ENCODE measurements at places on chromosomes 5 and 9.

DNA sequence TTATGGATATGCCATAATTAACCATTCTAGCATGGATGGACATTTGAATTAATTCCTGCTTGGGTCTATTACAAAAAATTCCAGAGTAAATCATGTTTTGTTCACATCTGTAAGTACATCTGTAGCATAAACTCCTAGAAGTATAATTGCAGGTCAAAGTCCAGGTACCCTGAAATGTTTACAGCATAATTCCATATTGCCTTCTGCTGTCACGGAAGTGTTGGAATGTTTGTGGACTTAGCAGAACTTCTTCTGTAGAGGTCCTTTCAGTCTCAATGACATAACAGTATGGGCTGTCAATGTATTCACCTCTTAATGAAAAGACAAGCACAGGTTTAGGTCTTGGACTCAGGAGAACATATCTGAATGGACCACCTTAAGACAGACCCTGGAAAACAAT, 1.8 kb downstream of the FAM240B start:
- DNase-seq: no peak

DNA sequence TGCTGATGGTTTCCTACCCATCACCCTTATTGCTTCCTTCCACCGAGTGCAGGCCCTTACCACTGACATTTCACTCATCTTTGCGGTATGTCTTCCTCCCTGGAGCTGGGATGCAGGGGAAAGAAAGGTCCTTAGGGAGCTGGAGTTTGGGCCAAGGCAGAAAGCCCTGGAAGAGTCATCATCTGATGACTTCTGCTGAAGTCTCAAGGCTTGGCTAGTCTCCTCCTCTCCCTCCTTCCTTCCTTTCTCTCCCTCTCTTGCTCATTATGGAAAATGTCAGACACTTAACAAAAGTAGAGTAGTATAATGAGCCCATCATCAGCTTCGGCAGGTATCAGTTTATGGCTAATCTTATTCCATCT, 40.0 kb downstream of the LARP1 start:
- no peak for DNase-seq

DNA sequence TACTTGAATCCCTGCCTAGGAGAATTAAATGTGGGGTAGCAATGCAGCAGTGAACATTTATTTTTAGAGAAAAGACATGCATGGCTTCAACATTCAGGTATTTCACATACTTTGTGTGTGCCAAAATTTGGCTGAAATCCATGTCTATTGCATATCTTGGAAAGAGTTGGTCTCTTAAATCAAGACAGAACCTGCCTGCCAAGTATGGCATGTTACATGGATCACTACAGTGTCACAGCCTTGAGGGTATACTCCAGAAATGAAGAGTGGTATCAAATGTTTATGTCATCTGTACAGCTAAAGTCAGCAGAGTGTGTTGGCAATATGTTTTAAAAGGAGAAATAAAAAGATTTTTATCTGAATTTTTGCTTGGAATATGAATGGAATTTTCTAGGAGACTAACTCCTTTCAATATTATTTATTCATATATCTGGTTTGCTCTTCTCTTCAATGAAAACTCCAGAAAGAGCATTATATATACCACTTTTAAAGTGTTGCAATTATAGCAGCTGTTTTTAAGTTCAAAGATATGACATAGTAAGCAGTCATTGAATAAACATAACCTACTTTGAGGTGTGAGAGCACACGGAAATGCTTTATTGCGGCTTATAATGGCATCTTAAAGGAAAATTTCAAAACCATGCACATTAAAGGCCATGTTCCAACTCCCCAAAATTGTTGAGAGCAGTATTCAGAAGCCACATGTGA, 95.4 kb upstream of the MINAR2 start:
- DNase-seq: no peak

DNA sequence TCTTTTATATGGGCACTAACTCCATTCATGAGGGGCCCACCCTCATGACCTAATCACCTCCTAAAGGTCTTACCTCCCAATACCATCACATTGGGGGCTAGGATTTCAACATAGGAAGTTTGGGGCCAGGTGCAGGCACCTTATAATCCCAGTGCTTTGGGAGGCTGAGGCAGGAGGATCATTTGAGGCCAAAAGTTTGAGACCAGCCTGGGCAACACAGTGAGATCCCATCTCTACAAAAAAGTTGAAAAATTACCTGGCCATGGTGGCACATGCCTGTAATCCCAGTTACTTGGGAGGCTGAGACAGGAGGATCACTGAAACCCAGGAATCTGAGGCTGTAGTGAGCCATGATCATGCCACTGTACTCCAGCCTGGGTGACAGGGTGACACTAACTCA, 76.7 kb downstream of the MYO10 start:
- no peak for DNase-seq

GRCh38 chr5:34843497-34843896, 4.5 kb downstream of the TTC23L start:
- DNase-seq: no peak

DNA sequence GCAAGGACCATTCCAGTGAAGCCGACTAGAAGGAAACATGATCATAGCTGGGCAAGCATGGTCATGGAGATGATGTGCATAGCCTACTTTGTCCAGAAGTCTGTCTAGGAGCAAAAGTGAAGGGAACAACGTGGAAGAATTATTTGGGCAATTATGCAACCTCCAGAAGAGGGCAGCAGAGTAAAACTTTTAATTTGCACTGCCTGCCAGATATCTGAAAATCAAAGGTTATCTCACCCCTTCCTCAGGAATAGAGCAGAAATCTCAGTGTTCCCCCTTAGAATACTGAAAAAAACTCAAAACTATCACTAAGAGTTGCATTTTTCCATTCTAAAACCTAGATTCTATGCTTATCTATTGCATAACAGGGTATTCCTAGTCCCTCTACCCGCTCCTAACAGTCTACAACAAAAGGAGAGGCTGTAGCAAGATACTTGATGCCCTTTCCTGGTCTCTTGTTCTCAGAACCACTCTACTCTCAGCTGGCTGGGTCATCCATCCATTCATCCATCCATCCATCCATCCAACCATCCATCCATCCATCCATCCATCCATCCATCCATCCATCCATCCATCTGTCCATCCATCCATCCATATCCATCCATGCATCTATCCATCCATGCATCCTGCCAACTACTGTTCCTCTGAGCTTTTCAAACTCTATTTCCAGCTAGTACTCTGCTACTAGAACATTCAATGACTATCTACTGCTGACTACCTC, 8.4 kb upstream of the SETD9 start:
- DNase-seq: no peak

DNA sequence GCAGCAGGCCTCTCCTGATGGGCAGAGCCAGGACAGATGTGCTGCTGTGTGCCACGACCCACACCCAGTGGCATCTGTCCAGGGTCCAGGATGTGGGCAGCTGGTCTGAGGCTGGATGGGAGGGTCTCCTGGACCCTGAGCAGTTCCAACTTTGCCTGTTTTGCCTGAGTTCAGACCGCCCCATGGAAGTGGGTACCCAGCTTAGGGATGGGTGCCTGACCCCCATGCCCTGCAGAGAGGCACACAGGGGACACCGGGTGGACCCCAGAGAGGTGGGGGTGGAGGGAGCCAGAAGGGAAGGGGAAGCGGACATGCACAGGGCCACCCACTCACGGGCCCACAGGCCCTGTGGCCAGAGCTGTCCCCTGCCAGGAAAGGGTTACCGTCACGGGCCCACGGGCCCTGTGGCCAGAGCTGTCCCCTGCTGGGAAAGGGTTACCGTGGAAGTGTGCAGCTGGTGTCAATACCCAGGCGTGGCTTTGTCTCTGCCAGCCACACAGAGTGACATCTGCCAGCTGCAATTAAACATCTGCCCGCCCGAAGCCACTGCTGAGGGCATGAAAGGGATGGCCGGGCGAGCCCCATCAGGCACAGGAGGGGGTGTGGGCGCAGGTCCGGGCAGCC, 50.0 kb downstream of the NACC2 start:
- no peak for DNase-seq

- no peak for DNase-seq
These were observed 36.5 kb upstream of the ANKRD33B start for GRCh38 chr5:10527281-10527950.

Data from natural killer cell (primary cell).